ENCODE measurements at places on chromosomes 2 and 18. TPM values are rescaled to one million over a fixed set of nuclear protein-coding genes. Genes with fewer than 3 reads are reported as not detected.

Gene CD28
- 205 TPM for total RNA-seq

Gene RAB6C
- 0.10 TPM for total RNA-seq

Gene TACR1
- not detected for total RNA-seq

DNA sequence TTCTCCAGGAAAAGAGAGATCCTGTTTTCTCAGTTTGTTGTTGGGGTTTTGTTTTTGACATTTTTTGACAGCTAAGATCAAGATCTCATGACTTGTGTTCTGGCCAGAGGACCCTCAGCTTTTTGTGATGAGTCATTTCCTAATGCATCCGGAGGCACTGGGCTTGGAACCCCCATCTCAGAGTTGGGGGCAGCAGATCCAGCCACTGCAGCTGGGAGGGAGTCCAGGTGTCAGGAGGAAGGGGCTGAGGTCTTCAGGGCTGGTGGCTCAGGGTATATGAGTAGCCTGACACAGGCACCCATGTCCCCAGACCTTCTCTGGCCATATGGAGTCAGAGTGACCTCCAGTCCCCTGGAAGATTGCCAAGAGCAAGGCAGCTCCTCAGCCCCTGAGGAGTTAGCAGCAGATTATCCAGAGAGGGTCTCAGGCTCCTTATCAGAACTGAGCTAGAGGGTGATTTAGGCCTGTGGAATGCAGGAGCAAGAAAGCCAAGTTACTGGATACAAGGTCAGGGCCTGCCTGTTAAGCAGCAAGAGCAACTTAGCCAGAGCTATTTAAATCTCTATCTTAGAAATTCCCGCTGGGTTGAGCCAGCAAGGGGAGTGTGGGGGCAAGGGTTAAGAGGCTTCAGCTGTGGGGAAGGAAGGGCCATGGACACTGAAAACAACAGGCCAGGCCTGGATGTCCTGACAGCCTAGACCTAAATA is 62.4 kb downstream of the TANC1 start:
- no peaks in the 10 kb centered on the region for H3K4me1 ChIP-seq
- DNase-seq = no peak
- H3K36me3 ChIP-seq = no peaks in the 10 kb centered on the region
- no peak overlapping the region for H3K4me3 ChIP-seq

GRCh38 chr2:199259671-199260070 is 198.1 kb downstream of the SATB2 start:
- no peaks in the 10 kb centered on the region for H3K36me3 ChIP-seq
- no peak overlapping the region for H3K4me3 ChIP-seq
- no peak overlapping the region for H3K27ac ChIP-seq
- no peak for DNase-seq
